ENCODE measurements at places on chromosomes 3 and 15. TPM values are rescaled to one million over a fixed set of nuclear protein-coding genes. Genes with fewer than 3 reads are reported as not detected.
A peak's percentile ranks its signal among the peaks of the same experiment; 100 is the strongest.

The KBTBD13 gene
- total RNA-seq, result 2.6 TPM

The ZNF662 gene
- 12.2 TPM for total RNA-seq

The GPR176 gene
- 4.1 TPM for total RNA-seq

The ZDHHC19 gene
- total RNA-seq, result not detected

The A4GNT gene
- total RNA-seq, result not detected

The ROPN1B gene
- total RNA-seq, result 1.3 TPM

The TTC23 gene
- 43.1 TPM for total RNA-seq

The CCR3 gene
- 0.51 TPM for total RNA-seq

The SH2D7 gene
- total RNA-seq, result not detected

The MME gene
- 11.5 TPM for total RNA-seq

The EIF2B5 gene
- 54.9 TPM for total RNA-seq

The CLDN18 gene
- 0.62 TPM for total RNA-seq

The LYZL4 gene
- total RNA-seq, result not detected

The ITGA11 gene
- 6.3 TPM for total RNA-seq

The ITIH1 gene
- total RNA-seq, result not detected

DNA sequence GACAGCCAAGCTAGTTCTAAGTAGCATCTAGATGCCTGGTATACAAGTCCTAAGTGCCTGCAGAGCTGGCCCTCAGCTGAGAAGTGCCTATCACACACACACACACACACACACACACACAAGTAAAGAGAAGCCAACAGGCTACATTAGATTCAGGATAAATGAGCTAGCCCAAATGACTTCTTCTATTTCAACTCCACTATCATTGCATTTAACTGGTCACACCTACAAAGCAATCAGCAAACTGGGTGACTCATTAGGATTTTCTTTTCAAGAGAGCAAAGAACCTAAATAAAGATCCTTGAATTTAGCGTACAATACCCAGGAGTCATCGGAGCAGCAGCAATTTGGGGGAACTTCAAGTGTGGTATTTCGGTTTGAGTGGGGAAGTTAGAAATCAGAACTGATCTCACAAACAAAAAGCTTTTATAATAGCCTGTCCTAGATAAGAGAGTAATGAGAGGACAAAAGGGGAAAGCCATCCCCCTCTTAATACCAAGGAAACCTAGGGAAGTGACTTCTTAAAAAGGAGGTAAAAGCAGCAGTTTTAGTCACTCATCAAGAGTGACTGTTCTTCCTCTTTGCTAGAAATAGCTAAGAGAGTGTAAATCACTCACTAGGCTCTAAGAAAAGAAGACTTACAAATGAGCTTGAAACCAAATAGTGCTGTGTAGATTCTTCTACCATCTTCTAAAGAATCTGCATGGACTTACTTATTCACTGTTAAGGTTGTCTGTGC, 112.7 kb downstream of the TNIK start:
- no peak for DNase-seq

DNA sequence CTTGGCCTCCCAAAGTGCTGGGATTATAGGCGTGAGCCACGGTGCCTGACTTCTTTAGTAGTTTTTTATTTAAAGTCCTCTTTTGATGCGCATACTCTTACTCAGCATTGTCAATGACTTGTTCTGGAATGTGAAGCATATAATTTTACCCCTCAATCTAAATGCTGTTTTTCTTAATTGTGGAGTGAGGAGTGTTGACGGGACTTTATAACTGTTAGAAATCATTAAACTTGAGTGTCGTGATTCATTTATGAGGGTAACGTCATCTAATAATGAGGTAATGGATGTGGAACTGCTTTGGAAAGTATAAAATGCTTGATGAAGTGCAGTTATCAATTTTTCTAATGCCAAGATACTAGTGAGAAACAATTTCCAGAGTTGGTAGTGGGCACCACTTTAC, 48.3 kb downstream of the PLS1 start:
- no peak for DNase-seq

- DNase-seq, result peak; percentile 86
These were observed 3.6 kb downstream of the BCL6 start for GRCh38 chr3:187741403-187742350.

GRCh38 chr3:24027946-24028345, 82.9 kb downstream of the NR1D2 start:
- DNase-seq, result no peak

DNA sequence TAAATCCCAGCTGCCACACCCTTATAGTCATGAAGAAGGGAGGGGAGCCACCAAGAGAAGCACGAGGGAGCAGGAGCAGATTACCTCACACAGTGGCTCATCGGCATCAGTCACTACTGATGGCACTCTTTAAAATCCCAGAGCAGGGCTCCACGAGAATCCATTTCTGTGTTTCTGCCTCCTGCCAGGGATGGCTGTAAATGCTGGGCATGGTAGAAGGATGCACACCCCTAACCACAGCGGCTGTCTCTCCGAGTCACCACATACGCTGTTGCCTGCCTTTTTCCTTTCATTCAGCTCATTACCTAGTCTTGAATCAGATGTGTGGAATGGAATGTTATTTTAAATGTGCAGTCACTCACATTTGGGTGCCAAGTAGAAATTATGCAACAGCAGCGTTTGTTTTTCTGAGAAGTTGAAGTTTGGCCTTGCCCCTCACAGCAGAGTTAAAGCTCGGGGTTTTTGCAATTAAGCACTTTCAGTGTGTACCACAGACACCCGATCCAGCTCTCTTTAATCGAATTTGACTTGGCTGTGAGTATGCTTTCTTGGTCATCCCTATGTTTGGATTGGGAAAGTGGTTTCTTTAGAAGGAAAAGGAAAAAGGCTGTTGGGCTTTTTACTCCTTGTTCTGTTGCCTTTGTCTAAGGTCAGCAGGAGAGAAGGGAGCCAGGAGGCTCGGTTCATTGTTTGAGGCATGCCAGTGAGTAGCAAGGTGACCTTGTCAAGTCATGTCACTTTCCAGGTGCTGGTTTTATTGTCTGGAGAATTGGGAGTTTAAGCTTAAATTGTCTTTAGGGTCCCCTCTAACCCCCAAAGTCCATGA, 284.2 kb upstream of the TPM1 start:
- DNase-seq, result peak; percentile 82

DNA sequence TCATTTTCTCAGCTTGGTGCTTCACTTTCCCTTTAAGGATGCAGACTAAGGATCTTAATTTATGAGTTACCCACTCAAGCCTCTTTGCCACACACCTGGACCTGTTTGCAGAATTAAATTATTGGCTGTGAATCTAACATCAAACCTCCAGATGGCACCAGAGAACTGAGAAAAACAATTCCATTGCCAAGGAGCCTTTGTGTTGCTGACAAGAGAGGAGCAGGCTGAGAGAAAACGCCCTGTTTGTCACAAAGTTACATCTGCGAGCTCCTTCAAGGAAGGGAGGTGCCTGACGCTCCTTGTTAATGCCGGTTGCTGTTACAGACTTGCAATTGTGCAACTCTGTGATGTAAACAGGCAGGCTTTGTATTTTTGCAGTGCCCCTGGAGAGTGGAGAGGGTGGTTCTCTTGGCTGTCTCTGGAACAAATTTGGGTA, 36.3 kb upstream of the TMC3 start:
- peak; percentile 92 for DNase-seq

DNA sequence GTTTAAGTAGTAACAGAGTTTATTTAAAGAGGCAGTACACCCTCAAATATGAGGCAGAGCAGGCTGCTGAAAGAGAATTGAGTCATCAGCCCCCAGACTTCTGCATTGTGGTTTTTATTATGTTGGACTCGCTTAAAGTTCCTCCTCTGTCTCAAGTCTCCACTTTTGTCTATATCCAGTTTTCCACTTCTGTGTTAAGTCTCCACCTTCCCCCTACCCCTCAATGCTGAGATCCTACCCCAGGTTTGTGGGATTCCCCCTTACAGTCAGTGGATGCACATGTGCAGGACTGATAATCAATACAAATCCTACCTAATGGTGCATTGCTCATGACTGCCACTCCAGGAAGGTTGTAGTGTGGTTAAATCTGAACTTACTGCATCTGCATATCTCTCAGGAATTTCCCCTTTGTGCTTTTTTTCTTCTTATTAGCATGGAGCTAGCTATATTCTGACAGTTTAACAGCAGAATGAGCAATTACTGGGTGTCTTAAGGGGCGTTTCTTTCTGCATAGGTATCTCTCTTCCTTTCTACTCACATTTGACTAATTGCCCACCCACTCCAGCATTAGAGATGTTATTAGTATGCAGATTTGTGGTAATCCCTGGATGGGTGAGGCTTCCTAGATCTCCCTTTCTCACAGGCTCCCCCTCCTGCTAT, 11.9 kb upstream of the CD200R1L start:
- DNase-seq, result no peak

DNA sequence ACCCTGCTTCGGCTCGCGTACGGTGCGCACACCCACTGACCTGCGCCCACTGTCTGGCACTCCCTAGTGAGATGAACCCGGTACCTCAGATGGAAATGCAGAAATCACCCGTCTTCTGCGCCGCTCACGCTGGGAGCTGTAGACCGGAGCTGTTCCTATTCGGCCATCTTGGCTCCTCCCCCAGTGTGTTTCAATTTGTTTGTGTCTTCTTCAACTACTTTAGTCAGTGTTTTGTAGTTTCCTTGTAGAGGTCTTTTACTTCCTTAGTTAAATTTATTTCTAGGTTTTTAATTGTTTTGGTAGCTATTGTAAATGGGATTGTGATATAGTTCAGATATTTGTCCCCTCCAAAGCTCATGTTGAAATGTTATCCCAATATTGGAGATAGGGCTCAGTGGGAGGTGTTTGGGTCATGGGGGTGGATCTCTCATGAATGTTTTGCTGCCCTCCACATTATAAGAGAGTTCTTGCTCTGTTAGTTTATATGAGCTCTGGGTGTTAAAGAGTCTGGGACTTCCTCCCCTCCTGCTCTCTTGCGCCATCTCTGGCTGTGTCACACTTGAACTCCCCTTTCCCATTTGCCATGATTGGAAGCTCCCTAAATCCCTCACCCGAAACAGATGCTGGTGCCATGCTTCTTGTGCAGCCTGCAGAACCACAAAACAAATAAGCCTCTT, 304.4 kb downstream of the DOCK3 start:
- DNase-seq, result no peak

DNA sequence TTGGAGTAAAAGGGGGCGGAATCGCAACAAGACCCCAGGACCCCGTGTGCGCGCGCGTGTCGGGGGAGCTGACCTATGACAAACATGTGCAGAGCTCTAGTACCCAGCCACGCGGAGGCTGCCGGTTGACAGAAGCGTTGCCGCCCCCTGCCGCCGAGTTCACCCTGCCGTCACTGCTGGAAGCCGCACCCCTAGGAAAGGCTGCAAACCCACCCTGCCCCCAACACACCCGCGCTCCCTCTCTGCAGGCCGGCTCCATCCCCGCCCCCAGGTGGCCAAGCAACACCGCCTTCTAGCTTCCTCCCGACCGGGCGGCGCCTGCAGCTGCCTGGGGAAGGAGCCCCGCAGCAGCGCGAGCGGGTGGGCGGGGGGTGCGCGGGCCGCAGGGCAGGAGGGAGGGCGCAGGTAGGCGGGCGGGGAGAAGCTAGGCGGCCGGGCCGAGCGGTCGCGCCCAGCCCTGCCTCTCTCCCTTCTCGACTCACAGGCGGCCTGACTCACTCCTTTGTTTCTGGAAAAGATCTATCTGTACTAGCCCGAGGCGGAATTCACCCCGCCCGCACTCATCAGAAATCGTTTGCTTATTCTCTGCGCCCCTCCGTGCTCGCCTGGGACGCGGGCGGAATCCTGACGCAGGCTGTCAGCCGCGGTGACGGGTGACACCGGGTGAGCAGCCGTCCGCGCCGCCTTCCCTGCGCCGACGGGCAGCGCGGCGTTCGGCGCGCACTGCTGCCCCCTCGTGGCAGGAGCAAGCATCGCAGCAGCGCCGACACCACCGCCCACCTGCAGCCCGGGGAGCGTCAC, 160.8 kb downstream of the GAP43 start:
- peak; percentile 97 for DNase-seq

DNA sequence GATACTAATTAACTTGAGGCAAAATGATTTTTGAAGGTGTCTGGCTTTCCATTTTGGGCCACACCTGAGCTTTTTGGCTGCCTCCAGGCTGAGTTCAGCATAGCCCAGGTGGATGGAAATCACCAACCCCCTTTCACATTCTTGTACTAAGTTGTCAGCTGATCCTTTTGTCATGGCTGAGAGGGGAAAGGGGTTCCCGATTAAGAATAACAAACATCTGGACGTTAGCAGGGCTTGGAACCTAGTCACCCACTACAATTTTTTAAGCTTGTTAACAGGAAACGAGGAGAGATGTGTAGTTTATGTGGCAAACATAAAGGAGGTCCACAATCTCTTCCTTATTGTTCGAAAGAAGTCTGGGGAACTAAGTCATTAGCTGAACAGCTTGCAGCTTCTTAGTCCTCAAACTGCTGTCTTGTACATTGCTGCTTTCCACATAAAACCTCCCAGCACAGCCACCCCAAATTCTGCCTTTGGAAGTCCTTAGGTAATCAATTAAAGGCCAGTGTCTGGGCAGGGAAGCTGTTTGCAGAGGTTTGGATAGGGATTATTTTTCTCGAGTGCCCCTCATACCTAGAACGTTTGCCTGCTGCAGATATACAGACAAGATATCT, 5.0 kb downstream of the NR2F2 start:
- DNase-seq, result no peak

GRCh38 chr3:43093006-43093405, 12.9 kb downstream of the POMGNT2 start:
- no peak for DNase-seq

- DNase-seq, result peak; percentile 84
These were observed 270.5 kb upstream of the ADAMTS9 start for GRCh38 chr3:64958199-64958843.

- DNase-seq, result peak; percentile 33
These were observed 126.2 kb downstream of the ASB7 start for GRCh38 chr15:100728371-100729201.

DNA sequence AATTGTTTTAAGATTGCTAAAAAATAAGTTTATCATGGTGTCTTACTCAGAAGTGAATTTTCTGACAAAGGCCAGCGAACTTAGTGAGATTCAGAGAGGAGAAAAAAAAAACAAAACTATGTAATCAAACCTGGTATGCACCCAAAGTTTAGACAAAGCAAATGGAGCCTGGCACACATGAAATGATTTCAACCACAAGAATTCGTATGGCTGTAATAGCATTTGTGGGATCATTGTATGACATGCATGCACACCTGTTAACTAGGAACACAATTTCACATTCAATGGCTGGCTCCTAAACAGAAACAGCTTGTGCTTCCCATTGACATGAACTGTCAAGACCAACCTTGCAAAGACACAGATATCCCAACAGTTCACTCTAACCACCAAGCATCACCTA, 94.6 kb downstream of the ZIC4 start:
- peak; percentile 13 for DNase-seq

DNA sequence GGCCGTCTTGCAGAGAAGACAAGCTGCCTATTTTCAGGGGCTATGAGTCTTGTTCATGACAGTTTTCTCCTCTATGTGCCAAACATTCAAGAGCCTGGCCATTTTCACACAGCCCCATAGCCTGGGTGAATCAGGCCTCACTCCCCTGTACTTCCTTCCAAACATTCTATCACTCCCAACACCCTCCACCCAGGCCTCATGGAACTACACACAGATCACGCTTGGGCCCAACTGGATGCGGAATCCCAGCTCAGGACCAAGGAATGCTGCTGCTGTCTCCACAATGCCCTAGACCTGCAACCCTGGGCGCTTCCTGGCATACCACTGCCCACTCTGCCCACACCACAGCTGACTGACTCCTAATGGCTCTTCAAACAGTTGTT, 39.4 kb upstream of the PCSK6 start:
- no peak for DNase-seq

- no peak for DNase-seq
These were observed 66.1 kb downstream of the FBLN2 start for GRCh38 chr3:13615019-13615528.

- no peak for DNase-seq
These were observed 28.7 kb downstream of the RARRES1 start for GRCh38 chr3:158703566-158703965.

Measured in tongue (tissue), 3 donors.